Stimulated activated CD8-positive, alpha-beta memory T cell treated with anti-CD3 and anti-CD28 coated beads, Interleukin-4, amount 100 ng/mL, for 4 hours (primary cell): ENCODE measurements at places on chromosomes 7 and 10.

DNA sequence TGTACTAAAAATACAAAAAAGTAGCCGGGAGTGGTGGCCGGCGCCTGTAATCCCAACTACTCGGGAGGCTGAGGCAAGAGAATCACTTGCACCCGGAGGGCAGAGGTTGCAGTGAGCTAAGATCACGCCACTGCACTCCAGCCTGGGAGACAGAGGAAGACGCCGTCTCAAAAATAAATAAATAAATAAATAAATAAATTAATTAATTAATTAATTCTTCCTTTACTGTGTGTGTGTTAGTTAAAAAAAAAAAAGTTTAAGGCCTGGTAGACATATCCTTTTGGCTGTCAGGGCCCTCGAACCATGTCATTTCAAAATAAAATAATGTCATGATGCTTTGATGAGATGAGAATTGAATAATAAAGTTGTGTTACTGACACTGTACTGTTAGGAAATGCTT lies 81.3 kb downstream of the ZNF467 start:
- DNase-seq = no peak

DNA sequence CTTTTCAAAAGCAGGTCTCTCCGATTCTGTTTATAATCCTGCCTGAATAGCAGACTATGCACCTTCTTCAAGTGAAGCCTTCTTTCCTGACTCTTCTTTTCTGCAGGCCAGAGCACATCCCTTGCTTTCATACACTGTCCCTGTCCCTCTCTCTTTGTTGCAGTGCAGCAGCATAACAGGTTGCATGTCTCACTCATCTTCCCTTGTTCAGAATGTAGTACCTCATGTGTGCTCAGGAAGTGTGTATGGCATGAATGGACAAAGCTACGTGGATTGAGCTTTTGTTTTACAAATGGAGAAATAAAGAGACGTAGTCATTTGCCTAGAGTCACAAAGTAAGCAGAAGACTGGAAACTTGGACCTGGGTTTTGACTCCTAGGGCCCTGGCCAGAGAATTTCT lies 68.0 kb downstream of the PTPRZ1 start:
- no peak for DNase-seq

DNA sequence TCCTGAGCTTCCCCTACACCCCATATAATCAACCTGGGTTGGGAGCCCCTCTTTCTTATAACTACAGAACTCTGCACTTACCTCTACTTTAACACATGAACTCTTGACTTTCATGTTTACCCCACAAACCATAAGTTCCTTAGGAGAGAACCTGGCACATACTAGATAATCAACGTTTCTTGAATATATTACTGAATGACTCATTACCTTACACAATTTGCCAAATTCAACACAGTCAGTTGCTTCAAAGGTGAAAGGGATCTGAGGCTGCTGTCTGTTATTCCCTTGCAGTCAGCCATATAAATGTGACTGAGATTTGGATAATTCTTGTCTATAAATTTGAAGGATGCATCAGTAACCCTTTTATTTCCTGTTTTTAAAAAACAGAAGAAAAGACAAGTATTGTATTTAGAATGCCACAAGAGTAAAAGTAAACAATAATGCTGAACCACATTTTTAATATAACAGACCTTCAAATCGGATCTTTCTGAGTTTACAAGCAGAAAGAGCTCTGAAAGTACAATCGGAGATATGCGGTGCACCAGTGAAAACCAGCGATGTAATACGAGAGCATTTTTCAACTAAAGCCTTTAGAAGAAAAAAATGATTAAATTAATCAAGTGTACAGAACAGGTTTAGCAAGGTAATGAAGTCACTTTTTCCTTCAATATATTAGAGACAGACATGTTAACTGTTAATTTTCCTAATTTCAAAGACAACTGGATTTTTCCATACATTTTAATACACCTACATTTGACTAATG lies 29.5 kb upstream of the LRRC17 start:
- DNase-seq = no peak

- no peak for DNase-seq
Observed at GRCh38 chr10:89266721-89267453, 15.3 kb upstream of the LIPA start.

DNA sequence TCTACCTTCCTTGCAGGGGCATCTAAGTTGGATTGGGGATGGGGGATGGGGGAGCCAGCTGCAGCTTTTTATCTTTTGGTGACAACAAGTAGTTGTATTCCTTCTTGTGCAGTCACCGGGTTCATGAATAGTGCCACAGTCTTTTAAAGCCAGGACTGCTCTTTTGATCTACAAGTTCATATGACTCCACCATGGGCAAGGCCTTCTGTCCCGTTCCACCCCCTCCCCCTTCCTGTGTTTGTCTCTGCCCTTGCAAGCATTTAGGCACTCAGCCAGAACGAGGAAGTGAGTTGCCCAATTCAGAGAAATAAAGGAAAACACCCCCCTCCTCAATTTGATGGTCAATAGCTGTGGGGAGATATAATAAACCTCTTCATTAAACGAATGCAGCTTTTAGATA lies 44.8 kb upstream of the EGR2 start:
- no peak for DNase-seq

DNA sequence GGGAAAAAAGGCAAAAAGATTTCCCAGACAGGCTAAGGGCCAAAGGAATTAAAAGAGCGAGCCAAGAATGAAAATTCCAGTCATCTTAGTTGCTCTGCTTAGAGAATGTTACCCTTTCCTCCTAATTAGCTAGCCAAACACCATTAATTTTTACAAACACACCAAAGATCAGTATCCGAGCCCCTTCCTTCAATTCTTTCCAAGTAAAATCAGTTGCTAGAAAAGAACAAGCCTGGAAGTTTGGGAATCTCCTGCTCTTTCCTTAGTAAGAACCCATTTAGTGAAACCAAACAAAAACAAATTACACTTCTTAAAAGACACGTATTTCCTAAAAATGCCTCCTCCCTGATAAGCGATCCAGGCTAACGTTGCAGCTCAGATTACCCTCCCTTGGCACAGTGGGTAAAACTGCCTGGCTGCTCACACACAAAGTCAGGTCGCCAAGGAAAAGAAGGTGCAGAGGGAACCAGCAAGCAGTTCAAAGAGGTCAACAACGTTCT lies 57.1 kb upstream of the ABLIM1 start:
- DNase-seq = no peak

GRCh38 chr7:43108255-43109011 lies 4.0 kb upstream of the HECW1 start:
- no peak for DNase-seq

DNA sequence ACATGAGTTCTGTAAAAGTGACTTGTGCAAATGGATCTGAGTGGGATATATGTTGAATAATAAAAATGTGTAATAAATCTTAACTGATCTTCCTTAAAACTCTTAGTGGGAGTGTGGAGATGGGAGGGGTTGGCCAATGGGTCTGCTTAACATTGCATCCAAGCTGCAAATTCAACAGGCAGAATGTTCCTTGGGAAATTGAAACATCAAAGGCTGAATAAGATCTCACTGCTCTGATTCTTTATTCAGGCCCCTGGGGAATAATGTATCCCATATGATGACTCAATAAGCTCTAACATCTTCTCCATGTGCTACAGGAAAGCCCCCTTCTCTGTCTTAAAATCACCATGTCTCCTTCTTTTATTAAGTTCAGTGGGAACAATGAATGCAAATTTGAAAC lies 373.2 kb upstream of the PODXL start:
- DNase-seq = no peak
